Stimulated activated CD4-positive, alpha-beta T cell treated with anti-CD3 and anti-CD28 coated beads, Interleukin-15, amount 100 ng/mL, for 1 hour (primary cell): ENCODE measurements at places on chromosomes 2 and 18.

DNA sequence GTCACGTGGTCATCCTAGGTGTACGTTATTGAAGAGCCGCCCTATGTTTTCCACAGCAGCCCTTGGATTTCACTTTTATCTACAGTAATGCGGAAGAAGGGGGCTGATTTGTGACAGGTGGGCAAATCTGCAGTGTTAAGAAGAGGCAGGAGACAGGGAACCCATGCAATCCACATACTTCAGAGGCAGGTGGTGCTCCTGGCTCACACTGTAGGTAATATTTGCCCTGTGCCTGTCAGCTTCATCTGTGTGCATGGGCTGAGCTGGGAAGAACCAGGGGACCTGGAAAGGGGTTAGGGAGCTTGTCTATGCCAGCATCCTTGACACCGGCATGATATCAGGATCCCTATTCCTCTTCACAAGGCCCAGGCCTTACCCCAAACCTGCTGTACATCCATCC is 183.9 kb downstream of the SH3RF3 start:
- DNase-seq = no peak

GRCh38 chr2:79782576-79783452 is 270.0 kb downstream of the CTNNA2 start:
- DNase-seq = no peak

DNA sequence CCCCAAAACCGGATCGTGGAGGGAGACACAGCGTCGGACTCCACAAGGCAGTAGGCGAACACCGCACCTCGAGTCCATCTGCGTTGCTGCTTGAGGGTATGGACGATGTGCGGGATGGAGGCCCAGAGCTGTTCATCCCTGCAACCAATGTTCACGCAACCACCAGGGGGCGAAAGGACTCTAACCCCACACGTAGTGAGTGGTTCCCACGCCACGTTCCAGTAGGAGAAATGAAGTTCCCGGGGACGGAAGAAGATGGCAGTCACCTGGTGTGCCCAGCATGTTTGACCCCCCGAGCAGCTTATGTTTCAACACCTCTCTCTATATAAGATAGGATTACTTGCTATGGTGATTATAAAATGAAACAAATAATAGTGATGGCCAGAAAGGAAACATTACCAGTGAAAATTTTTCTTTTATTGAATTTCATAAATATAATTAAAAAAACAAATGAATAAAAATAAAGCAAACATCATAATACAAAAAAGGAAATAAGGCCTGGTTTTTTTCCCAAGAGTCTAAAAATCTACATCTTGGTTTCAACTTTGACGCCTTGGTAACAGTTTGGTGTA is 184.3 kb downstream of the SH3BP4 start:
- DNase-seq = no peak

DNA sequence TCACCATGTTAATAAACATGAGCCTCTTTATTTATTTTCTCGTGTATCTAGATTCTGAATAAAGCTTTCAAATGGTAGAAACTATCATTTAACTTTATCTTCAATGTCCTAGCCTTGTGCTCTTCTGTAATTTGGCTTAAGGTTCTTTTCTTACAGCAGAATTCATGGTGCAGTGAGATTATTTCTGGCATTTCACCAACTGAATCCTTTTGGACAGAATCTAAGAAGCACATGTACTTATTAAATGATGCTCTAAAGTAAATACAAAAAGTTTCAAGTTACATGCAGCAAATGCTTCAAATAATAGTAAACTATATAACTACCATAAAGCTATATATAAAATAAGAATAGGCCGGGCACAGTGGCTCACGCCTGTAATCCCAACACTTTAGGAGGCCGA is 65.9 kb downstream of the AP1S3 start:
- no peak for DNase-seq

GRCh38 chr2:127574656-127575055 is 39.2 kb downstream of the MYO7B start:
- no peak for DNase-seq

- no peak for DNase-seq
Observed at GRCh38 chr2:72015266-72015665, 132.4 kb downstream of the CYP26B1 start.

- DNase-seq = no peak
Observed at GRCh38 chr2:204042401-204042800, 105.8 kb downstream of the ICOS start.

DNA sequence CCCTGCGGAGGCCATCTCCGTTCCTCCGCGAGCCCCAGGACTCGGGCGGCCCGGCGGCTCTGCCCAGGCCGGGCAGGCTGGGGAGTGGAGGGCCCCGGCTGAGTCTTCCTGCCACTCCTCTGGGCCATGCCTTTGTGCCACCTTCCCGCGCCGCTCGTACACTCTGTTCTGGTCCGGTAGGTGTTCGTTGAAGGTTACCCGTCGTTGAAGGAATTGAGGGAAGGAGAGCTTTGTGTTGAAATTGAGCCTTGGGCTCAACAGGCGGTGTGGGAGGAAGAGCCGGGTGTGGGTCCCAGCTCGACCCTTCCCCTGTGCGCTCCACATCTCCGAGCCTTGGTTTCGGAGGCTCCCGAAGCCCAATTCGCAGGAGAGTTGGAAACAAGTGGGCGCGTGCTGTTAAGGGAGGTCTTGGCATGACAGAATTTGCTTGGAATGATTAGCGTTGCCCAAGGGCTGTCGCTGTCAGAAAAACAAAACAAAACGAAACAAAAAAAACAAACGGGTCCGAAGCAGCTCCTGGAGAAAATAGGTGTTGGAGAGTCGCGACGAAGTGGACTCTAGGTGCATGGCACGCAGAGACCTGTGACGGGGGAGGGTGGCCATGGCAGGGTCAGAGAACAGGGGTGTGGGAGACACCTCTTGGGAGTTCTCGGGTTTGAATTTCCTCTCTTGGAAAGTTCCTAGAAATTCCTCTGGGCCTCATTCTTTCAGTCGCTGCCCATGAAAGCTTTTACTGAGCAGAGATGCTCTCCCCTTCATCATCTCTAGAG is 1.2 kb upstream of the MZT2A start:
- no peak for DNase-seq

DNA sequence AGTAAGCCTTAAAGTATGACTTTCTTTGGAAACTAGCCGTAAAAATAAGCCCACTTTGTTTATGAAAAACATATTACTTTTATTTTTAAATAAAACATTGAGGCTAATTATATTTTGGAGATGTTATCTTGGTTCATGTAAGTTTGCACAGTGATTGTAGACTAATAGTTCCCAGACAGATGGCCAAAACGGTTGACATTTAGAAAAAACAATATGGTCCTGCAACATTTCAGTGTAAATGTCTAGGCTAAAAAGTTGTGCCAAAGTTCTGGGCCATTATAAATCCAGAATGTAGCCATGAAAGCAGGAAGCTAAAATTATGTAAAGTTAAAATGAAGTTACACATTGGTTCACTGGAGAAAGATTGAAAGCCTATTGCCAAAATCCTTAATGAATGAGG is 43.6 kb downstream of the SLC5A7 start:
- DNase-seq = no peak

DNA sequence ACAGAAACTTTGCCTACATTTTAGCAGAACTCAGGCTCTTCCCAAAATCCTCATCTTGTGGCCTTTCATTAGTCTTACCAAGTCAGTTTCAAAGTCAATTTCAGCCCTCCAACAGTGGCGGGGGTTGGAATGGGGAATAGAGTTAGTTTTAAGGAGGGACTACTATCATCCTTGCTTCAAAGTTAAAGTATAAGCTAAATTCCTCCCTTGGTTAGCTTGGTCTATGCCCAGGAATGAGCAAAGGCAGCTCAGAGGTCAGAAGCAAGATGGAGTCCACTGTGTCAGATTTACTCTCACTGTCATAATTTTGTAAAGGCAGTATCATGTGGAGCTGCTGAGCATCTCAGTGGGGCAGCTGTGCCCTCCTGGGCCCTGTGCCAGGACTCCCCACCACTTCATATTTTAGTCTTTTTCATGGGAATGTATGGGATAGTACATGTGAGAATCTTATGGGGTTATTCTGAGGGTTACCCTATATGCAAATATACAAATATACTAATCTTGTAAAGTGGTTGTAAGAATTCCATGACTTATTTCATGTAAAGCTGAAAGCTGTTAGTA is 145.2 kb upstream of the MMADHC start:
- DNase-seq = no peak

- no peak for DNase-seq
Observed at GRCh38 chr2:101267671-101268656, 15.3 kb downstream of the CNOT11 start.

DNA sequence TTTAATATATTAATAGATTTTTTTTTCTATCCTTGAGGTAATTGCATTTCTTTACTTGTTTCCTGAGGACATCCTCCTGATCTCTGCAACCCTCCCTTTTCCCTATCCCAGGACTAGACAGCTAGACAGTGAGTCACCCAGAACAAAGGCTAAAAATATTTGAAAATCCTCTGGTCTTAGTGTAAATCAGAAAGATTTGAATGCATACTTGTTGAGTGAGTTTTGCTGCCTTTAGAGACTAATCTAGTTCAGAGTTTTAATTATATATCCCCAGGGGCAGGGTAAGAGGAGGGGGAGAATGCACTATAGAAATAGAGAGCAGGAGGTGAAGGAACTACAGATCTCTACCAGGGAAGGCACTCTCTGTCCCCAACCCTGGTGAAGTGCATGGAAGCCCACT is 202.3 kb upstream of the TCF4 start:
- no peak for DNase-seq

DNA sequence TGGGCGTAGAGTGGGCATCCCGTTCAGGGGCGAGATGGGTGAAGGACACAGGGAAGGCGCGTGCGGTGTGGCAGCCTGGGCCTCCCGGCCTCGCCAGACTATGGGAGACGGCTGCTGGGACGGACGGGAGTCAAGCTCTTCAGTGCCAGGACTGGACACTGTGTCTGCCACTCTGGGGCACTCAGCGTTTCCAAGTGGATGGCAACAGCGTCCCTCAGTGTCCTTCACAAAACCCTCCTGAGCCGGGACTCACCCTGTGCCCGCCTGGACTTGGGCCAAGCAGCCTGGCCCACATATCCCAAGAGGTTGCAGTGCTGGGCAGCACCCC is 16.3 kb upstream of the BOK start:
- DNase-seq = no peak

GRCh38 chr18:2984091-2984490 is 28.9 kb downstream of the LPIN2 start:
- DNase-seq = no peak

DNA sequence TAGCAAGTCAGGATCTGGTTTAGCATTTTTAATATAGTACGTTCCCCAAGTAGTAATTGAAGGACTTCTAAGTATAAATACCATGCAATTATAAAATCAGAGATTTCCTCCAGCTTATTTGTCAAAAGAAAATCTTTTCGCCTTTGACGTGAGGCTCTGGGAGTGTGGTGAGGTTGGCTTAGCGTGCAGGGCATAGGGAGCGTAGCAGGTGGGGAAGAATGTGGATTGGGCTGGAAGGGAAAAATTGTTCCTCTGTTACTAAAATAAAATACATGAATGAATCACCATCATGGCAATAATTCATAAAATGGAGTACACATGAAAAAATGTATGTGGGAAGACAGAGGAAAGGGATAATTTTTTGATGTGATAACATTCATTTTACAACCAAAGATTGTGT is 5.4 kb upstream of the IL1RL2 start:
- no peak for DNase-seq

- no peak for DNase-seq
Observed at GRCh38 chr2:86293612-86294011, 43.8 kb downstream of the REEP1 start.

DNA sequence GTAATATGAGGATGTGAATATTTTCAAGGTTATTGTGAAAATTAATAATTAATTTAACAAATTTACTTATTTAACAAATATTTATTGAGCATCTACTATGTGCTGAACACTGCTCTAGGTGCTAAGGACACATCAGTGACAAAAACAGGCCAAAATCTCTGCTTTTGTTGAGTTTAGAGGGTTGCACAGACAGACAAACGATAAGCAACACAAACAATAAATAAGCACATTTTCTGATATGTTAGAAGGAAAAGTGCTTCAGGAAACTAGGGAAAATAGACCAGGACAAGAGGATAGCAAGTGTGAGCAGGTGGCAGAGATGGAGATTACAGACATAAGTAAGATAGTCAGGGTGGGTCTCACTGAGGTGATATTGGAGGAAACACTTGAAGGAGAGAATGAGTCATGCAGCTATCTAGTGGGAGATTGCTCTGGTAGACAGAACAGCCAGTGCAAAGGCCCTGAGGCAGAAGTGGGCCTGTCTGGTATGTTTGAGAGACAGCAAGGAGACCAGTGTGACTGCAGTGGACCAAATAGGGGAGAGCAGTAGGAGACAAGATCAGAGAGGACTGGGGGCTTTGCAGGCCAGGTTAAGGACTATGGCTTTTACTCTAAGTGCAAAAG is 38.3 kb downstream of the SFXN5 start:
- DNase-seq = no peak

- no peak for DNase-seq
Observed at GRCh38 chr18:54712758-54713157, 115.5 kb upstream of the RAB27B start.

DNA sequence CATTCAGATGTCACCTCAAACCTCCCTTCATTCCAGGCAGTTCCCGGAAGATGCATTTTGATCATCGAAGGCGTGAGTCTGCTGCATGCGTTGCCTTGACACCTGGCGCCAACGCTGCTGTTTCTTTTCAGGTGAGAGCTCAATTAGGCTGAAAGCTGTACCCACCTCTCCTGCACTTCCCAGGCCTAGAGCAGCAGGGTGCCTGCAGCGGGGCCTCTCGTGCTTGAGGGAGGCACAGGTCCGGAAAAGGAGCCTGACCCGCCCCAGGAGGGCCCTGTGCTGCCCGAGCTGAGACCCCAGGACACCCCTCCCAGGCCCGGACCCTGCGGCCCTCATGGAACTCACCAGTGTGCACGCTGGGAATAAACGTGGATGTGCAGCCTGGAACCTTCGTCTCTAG is 31.4 kb upstream of the KCNG2 start:
- no peak for DNase-seq

DNA sequence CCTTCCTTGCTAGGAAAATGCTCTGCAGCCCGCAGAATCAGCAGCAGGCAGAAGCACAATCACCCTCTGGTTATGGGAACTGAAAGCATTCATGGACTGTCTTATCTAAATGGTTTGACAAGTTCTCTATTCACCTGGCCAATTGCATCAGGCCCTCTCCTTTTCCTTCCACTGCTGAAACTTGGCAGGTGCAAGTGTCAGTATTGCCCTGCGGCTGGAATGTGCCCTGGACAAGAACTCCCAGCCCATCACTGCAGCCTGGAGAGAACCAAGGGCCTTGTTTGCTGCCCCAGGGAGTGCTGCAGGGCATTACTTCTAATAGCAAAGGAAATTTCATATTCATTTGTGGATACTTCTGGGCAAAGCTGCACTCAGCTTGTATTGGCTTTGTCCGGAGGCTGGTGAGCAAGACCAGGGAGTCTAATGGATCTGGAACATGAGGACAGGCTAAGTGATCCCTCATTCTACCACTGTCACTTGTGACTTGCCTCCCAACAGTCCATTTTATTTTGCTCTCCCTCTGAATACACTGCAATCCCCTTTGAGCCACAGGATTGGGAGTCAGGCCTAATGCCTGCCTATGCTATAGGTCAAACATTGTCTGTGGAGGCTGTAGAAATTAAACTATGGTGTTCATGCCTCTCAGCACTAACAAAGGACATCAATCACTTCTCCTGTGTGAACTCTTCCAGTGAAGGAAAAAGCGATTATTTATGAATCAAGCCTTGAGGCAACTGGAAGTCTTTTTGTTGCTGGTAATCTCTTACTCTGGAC is 116.9 kb downstream of the LYPD6B start:
- no peak for DNase-seq

- no peak for DNase-seq
Observed at GRCh38 chr2:26709323-26710110, 17.0 kb downstream of the KCNK3 start.
